ENCODE measurements at places on chromosomes 6 and 20.

GRCh38 chr6:66230591-66230990 is 523.6 kb upstream of the EYS start:
- DNase-seq: no peak

GRCh38 chr20:64229507-64230061 is 26.0 kb upstream of the PCMTD2 start:
- no peak for DNase-seq

DNA sequence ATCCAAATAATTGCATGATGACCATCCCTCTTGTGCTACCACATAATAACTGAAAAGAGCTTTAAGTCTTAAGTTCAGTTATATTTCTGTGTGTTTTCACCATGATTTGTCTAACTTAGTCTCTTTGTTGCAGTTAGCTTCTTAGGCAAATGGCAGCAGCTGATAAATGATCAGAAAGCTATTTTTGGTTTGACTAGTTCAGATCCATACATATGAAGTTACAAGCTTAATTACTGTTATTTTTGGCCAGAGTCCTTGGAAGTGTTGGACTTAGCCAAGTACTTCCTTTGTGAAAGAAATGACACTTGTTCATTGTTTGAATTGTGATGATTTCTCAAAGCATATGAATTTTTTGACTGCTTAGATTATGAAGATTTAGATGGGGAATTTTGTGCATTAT is 54.2 kb downstream of the HIVEP1 start:
- DNase-seq: no peak

DNA sequence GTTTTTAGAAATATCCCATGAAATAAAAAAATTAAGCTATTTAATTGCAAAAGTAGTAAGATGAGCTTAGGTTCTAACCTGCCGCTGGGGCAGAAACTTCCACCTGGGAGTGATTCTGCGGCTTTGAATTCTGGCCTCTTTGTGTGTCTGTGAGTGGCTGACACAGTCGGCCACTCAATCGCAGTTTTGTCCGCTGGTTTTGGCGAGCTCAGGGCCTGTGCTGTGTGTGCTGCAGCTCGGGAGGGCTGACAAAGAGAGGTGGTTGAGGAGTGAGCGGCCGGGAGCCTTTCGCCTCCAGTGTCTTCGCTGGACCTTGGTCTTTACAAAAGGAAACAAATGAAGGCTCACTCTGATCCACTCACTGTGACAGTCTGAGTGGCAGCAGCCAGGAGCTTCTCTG is 128.4 kb downstream of the TIAM2 start:
- no peak for DNase-seq

Measured in C1 segment of cervical spinal cord (tissue), 14 donors.